Stimulated activated CD4-positive, alpha-beta T cell treated with anti-CD3 and anti-CD28 coated beads, TNF-alpha, amount 100 ng/mL, for 1 hour (primary cell): ENCODE measurements at places on chromosomes 13 and 19.

GRCh38 chr19:6010107-6010506, 32.2 kb upstream of the RANBP3 start:
- no peak for DNase-seq

GRCh38 chr19:7860714-7861618, 13.2 kb downstream of the PRR36 start:
- DNase-seq = no peak

DNA sequence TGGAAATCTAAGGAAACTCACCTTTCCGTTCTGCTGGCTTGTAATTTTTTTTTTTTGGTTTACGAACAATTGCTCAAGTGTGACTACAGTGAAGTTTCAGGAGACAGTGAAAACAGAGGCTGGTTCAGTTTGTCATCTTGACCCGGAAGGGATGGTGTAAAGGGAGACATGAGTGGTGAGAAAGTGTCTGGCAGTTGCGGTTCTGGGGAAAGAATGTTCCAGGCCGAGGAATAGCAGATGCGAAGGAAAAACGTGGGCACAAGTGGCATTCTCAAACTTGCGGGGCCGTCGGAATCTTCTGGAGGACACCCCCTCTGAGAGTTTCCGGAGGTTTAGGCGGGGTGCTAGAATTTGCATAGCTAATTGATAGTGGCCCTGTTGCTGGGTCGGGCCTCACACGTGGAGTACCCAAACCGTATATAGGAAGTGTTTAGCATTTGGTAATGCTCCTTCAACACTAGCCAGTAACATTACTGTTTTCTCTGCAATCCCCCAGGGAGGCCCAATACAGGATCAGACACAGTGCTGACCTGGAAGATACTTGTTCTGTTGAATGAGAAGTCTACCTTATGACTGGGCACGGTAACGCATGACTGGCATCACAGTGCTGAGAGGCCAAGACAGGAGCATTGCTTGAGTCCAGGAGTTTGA, 2.8 kb upstream of the TNFSF9 start:
- no peak for DNase-seq

GRCh38 chr19:46762245-46762890, 16.1 kb upstream of the STRN4 start:
- no peak for DNase-seq

DNA sequence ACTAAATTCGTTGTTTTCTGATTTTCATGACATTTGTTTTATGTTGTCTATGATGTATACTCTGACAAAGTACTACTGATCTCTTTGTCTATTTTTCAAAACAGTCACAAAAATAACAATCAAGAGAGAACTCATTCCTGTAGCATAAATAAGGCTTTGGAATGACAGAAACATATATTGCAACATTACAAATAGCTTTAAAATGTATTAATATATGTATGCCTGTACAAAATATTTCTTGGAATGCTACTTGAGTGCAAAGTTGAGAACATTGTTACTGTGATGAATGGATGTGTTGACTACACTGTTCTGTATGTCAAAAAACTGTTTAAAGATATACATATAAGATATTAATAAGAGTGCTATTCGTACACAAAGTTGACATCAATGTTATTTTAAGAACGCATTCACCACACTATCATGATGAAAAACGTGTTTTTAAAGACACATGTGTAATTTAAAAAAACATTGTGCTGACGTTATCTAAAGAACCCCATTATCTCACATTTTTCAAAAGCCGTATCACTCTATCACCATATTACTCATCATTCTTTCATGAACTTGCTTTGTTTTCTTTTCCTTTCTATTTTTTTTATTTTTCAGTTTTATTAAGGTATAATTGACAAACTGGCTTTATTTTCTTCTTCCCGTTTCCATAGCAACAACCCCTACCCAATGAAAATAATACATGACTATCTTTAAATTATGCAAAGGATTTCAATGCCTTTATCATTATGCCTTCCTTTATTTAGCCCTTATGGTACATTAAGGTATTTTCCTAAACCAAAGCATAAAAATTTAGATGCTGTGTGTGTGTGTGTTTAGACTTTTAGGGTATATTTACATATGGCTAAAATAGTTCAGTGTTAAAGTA, 918.8 kb downstream of the SLITRK1 start:
- no peak for DNase-seq

DNA sequence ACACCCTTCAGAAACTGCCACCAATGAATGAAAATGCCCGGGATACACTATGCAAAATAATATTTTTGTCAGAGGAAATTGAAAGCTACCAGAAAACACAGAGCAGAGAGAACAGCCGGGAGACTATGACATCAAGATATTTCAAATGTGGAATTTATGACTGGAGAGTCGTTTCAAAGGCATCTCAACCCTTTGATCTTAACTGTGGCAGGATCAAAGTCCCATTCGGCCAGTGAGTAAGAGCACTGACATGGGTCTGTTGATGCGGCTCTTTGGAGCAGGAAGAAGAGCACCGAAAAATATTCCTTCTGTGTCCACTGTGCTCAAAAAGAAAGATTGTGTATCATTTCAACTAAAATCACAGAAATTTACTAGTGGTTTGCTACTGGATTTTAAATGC, 201.9 kb downstream of the RFC3 start:
- no peak for DNase-seq

DNA sequence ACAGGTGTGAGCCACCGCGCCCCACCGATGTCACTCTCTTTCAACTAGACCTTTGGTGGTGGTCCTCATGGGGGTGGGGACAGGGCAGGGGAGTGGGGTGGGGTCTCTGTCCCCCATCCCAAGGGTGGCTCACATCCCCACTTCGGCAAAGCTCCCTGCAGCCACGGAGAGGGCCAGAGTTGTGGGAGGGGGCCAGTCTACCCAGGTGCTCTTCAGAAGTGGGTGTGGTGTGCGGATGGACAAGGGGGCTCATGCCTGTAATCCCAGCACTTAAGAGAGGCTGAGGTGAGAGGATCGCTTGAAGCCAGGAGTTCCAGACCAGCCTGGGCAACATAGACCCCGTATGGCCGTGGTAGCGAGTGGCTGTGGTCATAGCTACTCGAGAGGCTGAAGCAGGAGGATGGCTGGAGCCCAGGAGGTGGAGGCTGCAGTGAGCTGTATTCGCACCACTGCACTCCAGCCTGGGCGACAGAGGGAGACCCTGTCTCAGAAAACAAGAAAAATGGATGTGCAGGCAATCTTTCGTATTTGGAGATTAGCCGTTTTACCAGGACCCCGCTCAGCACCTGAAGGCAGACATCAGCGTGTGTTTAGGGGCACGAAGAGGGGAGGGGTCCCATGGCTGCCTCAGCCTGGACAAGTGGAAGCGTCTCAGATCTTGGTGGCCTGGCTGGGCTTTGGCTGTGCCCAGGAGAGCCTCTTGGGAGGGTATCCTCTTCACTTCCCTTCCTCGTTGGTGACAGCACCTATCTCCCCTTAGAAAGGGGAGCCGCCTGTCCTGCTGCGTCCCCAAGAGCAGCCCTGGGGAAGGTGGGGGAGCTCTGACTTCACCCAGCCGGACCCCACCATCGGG, 846 bp downstream of the TGFBR3L start:
- DNase-seq = no peak

- no peak for DNase-seq
These were observed 66.3 kb downstream of the SPRY2 start for GRCh38 chr13:80274643-80275042.

DNA sequence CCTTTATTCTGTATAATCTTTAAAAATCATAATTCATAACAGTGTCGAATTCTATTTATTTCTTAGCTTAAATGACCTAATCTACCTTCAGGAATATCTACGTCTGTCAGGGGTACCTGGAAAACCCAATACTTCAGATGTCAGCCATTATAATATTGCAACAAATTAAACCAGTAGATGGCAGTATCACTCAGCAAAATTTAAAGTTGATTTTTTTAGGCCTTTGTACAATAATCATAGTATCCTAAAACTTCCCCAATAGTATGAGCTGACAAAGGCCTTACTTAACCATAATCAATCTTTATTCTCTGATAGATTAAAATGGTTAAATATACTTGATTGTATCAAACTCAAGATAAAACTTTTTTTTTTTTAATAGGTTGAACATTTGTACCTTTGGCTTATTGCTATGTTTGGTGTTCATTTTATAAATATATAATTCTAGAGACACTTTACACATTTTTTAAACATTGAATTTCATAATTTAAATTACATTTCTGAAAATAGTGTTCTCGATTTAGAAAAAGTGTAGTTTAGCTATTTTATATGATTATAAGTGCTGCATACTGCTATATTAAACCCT, 830.2 kb upstream of the SPRY2 start:
- no peak for DNase-seq

DNA sequence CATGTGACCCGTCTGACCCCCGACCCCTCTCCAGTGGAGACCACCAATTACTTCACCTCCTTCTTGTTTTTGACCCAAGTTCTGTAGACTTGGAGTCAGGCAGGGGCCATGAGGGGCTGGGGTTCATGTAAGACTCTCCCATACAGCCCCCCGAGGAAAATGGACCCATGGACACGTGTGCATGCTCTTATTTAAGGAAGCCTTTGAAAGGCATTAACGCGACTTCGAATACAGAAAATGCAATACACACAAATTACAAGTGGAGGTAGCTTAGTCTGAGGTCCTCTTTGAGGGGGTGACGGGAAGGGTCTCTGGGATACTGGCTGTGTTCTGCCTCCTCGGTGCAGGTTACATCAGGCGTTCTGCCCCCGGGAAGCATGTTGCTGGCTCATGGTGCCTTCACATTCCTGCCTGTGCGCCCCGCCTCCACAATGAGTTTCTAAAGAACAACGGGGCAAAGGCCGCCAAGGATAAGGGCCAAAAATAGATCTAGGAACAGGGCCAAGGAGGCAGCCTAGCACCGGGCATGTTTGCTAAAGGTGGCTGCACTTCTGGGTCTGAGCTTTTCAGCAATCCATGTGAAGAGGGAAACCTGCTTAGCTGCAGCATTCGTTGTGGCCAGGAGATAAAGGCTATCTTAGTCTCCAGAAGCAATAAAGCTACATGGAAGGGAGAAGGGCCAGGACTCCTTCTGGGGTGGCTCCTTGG, 54.5 kb downstream of the RAB20 start:
- no peak for DNase-seq

DNA sequence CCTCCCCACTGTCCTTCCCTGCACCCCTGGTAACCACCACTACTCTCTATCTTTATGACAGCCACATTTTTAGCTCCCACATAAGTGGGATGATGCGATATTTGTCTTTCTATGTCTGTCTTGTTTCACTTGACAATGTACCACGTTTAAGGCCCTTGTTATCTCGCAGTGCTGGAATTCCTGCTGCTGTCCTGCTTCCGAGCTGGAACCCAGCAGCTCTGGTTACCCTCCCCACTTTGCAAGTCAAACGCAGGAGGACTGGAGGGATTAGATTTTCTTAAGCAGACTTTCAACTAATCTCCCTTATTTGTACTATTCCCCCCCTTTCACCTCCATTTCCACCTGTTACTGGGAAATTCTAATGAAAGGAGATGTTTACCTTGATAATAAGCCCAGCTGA, 59.1 kb upstream of the PDX1 start:
- no peak for DNase-seq

DNA sequence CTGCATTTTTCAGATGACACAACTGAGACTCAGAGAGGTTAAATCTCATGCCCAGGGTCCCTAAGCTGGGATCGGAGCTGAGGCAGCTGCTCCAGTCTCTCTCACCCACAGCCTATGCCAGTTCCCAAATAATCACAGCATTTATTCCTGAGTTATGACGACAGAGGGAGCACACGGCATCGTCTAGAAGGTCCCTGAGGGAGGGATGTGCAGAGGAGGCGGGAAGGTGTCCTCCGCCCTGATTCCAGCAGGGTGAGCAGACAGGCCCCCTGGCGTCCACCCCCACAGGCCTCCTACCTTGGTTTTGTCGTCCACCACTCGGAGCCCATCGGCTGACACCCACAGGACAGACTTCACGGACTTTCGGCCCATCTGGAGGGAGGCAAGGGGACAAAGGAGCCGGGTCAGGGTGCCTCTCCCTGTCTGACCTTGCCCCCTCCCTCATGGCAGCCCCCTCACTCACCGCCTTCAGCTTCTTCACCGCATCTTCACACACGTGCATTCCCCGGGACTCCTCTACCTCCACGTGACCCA, 8.0 kb downstream of the NUMBL start:
- DNase-seq = no peak

DNA sequence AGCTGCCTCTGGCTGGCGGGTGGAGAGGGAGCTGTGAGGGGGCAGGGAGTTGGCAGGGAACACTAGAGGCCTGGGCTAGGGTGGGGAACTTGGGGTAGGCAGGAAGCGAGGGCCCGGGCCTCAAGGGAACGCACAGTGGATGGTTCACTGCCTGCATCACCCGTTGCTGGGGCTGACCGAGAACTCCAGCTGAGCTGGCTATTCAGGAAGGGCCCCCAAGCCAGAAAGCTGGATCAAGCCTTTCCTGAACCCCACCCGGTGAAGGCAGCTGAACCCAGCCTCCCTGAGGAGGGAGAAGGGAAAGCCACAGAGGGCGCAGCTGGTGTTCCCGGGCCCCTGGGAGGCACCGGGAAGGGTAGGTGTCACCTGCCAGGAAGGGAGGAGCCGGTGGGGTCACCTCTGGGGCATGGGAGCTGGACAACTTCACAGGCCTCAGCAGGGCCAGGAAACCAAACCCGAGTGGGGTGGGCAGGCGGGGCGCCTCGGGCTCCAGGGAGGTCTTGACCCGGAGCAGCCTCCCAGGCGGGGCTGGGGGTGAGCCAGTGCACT, 13.9 kb downstream of the PALM start:
- DNase-seq = no peak

DNA sequence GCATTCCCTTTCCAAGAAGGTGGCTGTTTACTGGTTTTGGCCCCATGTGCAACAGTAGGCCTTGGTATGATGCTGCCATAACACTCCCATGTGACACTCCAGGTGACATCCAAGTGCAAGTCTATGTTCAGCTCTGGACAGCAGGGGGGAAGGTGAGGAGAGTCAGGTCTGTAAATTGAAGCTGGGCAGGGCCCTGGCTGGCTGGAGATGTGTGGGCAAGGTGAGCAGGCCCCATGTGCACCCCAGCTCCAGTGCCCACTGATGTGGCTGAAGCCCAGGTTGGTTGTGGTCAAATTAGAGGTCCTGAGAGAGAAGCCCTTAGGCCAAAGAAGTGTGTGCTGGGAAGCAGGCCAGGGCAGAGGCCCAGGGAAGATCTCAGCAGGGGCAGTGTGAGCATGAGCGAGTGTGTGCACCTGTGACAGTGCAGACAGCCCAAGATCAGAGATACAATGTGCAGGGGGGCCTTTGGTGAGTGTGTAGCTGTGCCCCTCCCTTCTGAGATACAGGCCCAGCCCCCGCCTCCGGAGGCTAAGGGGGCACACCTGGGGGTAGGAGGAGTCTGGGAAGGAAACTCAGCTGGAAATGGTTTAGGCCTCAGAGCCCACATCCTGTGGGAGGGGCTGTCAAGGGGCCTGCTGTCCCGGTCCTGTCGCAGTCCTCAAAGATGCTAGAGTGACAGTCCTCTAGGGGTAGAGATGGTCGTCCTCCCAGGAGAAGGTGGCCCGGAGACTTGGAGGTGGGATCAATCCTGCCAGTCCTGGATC, 18.6 kb downstream of the DEDD2 start:
- no peak for DNase-seq

GRCh38 chr13:51844862-51845573, at the start of gene TMEM272:
Gene TMEM272 (minus strand): TSS chr13:51845177. CDS start chr13:51838530, 6,647 bp downstream.
- DNase-seq = peak; percentile 47

- no peak for DNase-seq
These were observed 3.2 kb downstream of the MAP2K2 start for GRCh38 chr19:4120559-4121272.

GRCh38 chr19:18290302-18291018, 9.0 kb upstream of the JUND start:
- peak; percentile 48 for DNase-seq

- DNase-seq = no peak
These were observed 8.7 kb downstream of the EML2 start for GRCh38 chr19:45630463-45630862.
